ENCODE measurements at places on chromosomes 5 and 9. TPM values are rescaled to one million over a fixed set of nuclear protein-coding genes. Genes with fewer than 3 reads are reported as not detected.

The CCDC152 gene
- 3.4 TPM for total RNA-seq

The IL9 gene
- total RNA-seq, result not detected

The ADAMTS2 gene
- 82.9 TPM for total RNA-seq

The CDH10 gene
- total RNA-seq, result not detected

The FAM53C gene
- total RNA-seq, result 29.3 TPM

The ZBTB6 gene
- total RNA-seq, result 14.7 TPM

The DBH gene
- total RNA-seq, result 1.2 TPM

The CYLC2 gene
- total RNA-seq, result not detected

The HTR1A gene
- not detected for total RNA-seq

The ANKRD33B gene
- 20.7 TPM for total RNA-seq

The PDE6A gene
- not detected for total RNA-seq

The SELENOP gene
- 1,915 TPM for total RNA-seq

The RASGRF2 gene
- total RNA-seq, result 13.9 TPM

The PCDHGB1 gene
- 2.3 TPM for total RNA-seq

The ARHGEF37 gene
- 1.8 TPM for total RNA-seq

The LIFR gene
- total RNA-seq, result 163 TPM

The PRRT1B gene
- not detected for total RNA-seq

The CDH18 gene
- total RNA-seq, result not detected

The PCDHA1 gene
- not detected for total RNA-seq

The GABRA1 gene
- not detected for total RNA-seq

The IRX4 gene
- not detected for total RNA-seq

The SEPTIN8 gene
- 29.8 TPM for total RNA-seq

The TLR4 gene
- total RNA-seq, result 216 TPM

The LCN10 gene
- total RNA-seq, result 11.2 TPM

The PCDHAC2 gene
- 1.5 TPM for total RNA-seq

The NIM1K gene
- 0.34 TPM for total RNA-seq

Data from spleen (tissue), 13 donors.